ENCODE measurements at places on chromosomes 4 and X. TPM values are rescaled to one million over a fixed set of nuclear protein-coding genes. Genes with fewer than 3 reads are reported as not detected.

The ETDA gene
- total RNA-seq = not detected

The PQBP1 gene
- total RNA-seq = 51.2 TPM

The SHISA3 gene
- 12.8 TPM for total RNA-seq

The DGKQ gene
- 9.6 TPM for total RNA-seq

The MAP7D3 gene
- 17.2 TPM for total RNA-seq

The SYTL4 gene
- total RNA-seq = 18.0 TPM

The MAGEA1 gene
- not detected for total RNA-seq

The BST1 gene
- 9.1 TPM for total RNA-seq

The MSX1 gene
- 7.5 TPM for total RNA-seq

The ABLIM2 gene
- total RNA-seq = 44.4 TPM

The S100P gene
- 6.3 TPM for total RNA-seq

The PPEF2 gene
- total RNA-seq = 0.22 TPM

The CFAP47 gene
- 0.18 TPM for total RNA-seq

The MYOZ2 gene
- total RNA-seq = 0.62 TPM

The STATH gene
- total RNA-seq = not detected

The PARM1 gene
- 9.1 TPM for total RNA-seq

The TMLHE gene
- 20.1 TPM for total RNA-seq

The ADAM29 gene
- not detected for total RNA-seq

The MAGIX gene
- total RNA-seq = 1.0 TPM

The NKX6-1 gene
- not detected for total RNA-seq

The MAP3K15 gene
- 0.13 TPM for total RNA-seq

The QRFPR gene
- total RNA-seq = not detected
